H1 (cell line): ENCODE measurements at places on chromosomes 12 and 14.

GRCh38 chr12:102498471-102498870 is 18.1 kb upstream of the IGF1 start:
- no peak for DNase-seq

DNA sequence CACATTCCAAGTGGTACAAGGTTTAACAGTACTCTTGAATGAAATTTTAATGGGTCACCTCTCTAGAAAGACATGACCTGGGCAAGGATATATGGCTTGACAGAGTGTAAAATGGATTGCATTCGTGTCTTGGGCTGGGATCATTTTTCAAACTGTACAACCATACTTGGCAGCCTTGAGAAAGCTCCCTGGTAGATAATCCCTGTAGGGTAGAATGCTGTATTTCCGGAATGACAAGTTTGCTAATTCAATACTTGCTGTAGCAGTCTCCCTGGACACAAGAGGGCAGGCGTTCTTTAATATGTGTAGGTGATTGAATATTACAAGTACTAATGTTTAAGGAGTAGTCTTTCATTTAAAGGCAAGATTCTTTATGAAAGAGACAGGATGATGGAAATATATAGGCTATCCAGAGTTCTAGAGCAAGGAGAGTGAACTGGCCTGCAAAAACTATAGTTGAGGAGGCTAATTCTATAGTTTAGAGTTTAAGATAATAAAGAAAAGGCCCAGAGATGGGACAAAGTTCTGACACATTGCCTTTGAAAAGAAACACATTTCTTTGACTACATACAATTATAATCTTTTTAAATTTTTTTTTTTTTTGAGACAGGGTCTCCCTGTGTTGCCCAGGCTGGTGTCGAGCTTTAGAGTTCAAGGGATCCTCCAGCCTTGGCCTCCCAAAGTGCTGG is 53.4 kb downstream of the PLBD1 start:
- DNase-seq: peak; percentile 5

DNA sequence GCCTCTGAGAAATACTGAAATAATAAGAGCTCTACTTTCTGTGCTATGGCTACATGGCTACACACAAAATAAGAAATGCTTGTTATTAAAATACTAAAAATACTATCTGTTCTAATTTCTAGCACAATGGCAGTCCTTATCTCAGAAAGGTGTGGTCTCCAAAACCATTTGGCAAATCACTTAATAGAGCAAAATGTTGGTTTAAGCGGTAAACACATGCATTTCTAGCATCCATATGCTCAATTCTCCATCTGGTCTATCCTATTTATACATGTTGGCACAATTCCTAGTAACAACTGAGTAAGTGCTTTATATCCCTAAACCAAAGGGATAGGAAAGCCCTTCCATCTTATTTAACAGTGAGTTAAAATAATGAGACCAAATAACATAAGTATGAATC is 107.0 kb downstream of the PAPLN start:
- no peak for DNase-seq

DNA sequence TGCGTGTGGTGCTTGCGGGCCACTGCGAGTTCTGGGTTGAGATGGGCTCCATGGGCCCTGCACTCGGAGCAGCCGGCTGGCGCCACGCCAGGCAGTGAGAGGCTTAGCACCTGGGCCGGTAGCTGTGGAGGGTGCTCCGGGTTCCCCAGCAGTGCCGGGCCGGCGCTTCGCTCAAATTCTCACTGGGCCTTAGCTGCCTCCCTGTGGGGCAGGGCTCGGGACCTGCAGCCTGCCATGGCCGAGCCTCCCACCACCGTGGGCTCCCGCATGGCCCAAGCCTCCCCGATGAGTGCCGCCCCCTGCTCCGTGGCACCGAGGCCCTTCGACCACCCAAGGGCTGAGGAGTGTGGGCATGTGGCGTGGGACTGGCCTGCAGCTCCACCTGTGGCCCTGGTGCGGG is 375.7 kb downstream of the NELL2 start:
- DNase-seq: no peak

DNA sequence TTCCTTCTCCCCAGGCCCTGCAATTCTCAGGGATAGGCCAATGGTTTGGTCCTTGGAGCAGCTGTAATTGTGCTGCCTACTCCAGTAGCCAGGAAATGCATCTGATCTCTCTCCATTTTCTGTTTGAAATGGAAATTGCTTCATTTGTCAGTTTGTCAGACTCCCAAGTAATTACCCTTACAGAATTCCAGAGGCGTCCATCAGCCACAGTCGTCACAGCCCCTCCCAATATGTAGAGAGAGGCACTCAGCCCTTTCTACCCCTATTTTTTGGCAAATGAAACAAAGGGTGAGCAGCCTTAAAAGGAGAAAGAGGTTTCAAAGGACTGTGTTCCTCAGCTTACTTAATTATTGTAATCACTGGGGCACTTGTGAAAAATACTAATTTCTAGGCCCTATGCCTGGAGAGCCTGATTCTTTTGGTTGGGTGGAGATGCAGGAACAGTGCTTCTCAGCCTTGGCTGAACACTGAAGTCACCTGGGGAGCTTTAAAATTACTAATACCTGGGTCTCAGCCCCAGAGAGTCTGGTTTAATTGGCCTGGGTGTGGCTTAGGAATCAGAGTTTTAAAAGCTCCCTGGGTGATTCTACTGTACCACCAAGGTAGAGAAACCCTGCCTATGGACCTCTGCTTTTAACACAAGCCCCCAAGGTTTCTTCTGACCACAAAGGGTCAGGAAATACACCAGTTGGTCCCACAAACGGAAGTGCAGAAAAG is 190.0 kb downstream of the EMP1 start:
- DNase-seq: peak; percentile 24

GRCh38 chr12:130083002-130083401 is 79.3 kb upstream of the FZD10 start:
- no peak for DNase-seq

GRCh38 chr12:113973109-113973904 is 7.2 kb upstream of the RBM19 start:
- no peak for DNase-seq

GRCh38 chr14:86772075-86772474 is 1220.9 kb downstream of the GALC start:
- DNase-seq: no peak

DNA sequence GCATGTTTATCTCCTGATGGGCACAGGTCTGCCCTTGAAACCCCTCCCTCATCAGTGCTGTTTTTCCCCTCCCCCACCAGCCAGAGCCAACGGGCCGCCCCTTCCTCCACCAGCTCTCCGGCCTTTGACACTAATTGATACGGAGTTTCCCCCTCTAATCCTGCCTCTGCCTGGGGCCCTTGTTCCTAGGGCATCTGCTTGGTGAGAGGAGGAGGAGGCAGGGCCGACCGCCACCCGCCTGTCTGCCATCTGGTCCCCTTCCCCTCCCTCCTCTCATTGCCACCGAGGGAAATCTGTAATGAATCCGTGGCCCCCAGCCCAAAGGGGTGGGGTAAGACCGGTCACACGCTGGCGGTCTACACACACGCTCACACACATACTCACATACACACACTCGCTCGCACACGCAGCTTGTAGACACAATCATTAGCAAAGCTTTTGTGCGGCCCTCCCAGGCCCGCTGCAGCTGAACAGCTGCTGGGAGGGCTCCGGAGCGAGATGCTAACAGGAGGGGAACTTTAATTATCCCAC is 27.4 kb downstream of the SRRM4 start:
- peak; percentile 52 for DNase-seq
